ENCODE measurements at places on chromosomes 4 and X. TPM values are rescaled to one million over a fixed set of nuclear protein-coding genes. Genes with fewer than 3 reads are reported as not detected.

GRCh38 chr4:165627128-165627527 lies 245.9 kb upstream of the TLL1 start:
- no peak for DNase-seq

DNA sequence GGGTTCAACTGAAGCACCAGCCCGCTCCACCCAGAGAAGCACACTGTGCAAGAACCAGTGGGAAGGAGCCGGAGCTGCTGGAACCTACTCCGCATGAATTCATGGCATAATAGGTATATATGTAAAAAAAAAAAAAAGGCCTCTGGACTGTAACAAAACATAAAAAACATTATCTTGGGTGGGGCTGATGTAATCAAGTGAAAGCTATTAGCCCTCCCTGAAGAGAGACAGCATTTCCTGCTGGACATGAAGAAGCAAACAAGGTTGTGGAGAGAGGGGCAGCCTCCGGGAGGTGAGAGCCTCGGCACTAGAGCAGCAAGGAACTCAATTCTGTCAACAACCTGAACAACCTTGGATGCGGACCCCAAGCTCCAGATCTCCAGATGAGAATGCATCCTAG lies 50.7 kb downstream of the PLAC1 start:
- no peak for DNase-seq

DNA sequence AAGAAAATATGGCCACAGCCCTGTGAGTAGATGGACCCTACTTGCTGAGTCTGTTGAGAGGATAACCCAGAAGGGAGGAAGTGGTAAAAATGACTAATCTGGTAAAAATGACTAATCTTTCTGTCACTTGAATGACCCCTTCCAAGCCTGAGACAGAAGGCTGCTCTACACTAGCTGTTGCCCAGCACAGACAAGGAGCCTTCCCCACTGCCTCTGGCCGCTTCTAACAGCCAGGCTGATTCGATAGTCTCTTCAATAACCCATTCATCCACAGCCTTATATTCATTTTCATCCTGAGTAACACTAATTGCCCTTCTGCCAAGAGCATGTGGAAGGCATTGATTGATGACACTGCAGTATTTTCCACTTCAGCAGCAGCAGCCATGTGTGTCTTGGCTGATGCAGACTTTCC lies 18.4 kb downstream of the MAGEB17 start:
- no peak for DNase-seq

GRCh38 chrX:35858361-35858760 lies 60.2 kb downstream of the MAGEB16 start:
- DNase-seq, result no peak

- DNase-seq, result no peak
These were observed 679.9 kb upstream of the MAGEB2 start for GRCh38 chrX:29535212-29536162.

Gene CLCN4
- 2.5 TPM for total RNA-seq

Gene TECRL
- not detected for total RNA-seq

DNA sequence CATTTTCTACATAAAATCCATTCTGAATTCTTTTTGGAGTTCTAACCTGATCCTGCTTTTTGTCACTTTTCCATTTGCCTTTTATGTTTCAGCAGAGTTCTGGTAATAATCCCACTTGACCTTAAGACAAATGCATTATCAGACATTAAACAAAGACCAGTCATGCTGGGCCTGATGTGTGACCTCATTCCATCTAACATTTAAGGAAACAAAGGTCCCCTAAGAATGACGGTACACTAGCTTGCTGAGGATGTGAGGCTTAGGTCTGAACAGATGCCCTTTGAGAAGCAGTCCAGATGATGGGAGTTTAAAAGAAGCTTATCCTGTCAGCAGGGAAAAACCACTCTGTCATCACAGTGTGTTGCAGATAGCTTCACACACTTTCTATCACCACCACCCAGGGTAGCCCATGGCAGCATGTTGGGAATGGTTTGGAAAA lies 38.1 kb upstream of the PDE5A start:
- DNase-seq, result no peak

Gene CSAG1
- total RNA-seq, result not detected

Gene NAA15
- total RNA-seq, result 55.0 TPM

Gene MAPK10
- 0.85 TPM for total RNA-seq
